ENCODE measurements at places on chromosomes 2 and 18.

- DNase-seq: no peak
These were observed 7.6 kb upstream of the TRIB2 start for GRCh38 chr2:12709207-12709522.

DNA sequence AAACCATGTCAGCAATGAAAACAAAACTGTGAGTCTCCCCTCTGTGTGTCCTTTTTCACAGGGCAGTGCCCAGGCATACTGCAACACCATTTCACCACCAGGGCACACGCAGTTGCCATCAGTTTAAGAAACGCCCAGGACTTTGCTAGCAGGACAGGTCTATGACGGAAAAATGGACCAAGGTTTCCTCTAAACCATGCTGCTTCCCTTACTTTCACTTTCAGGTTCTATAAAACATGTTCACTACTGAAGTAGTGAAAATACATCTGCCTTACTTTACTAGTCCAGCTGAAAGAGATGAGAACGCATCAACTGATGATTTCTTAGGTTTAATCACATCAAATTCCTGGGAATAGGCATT lies 110.5 kb downstream of the TCF4 start:
- DNase-seq: no peak

DNA sequence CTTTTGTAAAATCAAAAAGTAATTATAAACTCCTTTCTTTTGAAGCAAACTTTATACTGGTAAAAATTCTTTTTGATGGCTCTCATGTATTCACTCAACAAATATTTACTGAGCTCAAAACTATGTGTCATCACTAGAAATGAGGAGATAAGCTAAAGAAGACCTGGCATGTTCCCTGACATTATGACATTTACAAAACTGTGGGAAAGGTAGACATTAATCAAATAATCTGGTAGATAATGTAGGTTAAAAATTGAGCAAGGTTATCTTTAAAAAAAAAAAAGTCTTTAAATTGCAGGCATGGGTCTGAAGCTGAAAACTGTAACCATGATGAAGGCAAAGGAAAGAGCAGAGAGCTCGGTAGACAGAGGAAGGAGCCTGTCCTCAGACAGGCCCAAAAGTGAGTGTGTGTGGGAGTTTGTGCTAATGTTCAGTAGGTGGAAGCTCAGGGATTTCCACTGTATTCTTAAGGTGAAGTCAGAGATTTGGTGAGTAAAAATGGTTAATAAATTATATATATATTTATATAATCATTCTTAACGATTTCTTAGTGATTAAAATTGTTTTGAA lies 612.9 kb downstream of the LRP1B start:
- no peak for DNase-seq

DNA sequence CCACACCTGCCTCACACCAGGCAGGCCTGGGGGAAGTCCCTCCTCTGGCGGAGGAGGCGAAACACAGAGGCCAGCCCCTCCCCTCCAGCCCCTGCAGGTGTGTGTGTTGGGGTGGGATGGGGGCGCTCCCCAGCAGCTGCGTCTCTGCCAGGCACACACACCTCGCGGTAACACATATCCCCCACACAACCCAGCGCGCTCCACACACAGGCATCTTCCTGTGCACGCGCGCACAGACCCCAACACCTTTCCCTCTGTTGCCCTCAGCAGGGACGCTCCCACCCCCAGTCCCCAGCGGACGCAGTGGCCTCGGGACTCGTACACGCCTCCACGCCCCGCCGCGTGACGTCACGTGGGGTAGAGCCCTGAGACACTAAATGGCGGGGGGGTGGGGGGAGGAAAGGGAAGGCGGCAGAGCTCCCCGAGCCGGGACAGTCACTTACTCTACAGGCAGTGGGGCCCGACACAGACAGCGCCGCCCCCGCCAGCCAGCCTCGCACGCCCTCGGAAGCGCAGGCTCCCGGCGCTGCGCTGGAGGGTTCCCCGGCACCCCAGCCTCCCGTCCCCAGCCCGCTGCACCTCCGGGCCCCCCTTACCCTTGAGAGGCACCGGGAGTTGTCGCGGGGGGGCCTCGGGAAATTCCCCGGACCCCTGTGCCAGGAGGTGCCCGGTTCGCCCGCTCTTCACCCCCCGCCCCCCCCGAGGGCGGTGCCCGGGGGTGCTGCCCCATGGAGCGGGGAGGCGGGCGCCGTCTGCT lies at the start of gene WNT10A:
TSS of gene WNT10A (plus strand) at position 751 of the 757 bp plus-strand sequence. CDS start 144 bp downstream, outside the sequence.
- DNase-seq: no peak

- no peak for DNase-seq
These were observed 119.3 kb downstream of the SETBP1 start for GRCh38 chr18:44799907-44800421.

- no peak for DNase-seq
These were observed 160.7 kb upstream of the SALL3 start for GRCh38 chr18:78818961-78819360.

DNA sequence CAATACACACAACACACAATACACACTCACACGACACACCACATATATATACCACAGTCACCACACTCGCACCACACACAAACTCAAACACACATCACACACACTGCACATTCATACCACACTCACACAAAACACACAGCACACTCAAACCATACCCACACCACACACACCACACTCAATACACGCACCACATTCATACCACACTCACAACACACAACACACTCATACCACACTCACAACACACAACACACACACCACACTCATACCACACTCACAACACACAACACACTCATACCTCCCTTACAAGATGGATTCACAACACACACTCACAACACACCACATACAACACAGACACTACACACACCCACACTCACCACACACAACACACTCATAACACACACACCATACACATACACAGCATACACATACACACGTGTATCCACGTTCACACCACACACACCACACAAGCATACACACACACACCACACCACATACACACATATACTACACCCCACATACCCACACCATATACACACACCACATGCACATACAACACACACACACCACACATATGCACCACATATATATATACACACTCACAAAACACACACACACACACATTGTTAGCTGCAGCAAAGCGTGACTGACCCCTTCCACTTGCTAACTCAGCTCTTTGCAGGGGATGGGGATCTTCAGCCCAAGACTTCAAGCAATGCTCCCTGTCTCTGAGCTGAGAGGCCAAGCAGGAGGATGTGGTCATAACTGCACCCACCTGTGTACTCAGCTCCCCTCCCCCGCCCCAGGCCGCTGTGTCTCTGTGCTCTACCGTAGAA lies 59.0 kb downstream of the SDC1 start:
- DNase-seq: no peak

Data from occipital lobe (tissue), 3 donors.